ENCODE measurements at places on chromosomes 5 and 9. TPM values are rescaled to one million over a fixed set of nuclear protein-coding genes. Genes with fewer than 3 reads are reported as not detected.
A peak's percentile ranks its signal among the peaks of the same experiment; 100 is the strongest.

CTNND2 gene
- 0.30 TPM for polyA plus RNA-seq

- no peak for DNase-seq
These were observed 46.4 kb downstream of the SEMA5A start for GRCh38 chr5:9499498-9499876.

DNA sequence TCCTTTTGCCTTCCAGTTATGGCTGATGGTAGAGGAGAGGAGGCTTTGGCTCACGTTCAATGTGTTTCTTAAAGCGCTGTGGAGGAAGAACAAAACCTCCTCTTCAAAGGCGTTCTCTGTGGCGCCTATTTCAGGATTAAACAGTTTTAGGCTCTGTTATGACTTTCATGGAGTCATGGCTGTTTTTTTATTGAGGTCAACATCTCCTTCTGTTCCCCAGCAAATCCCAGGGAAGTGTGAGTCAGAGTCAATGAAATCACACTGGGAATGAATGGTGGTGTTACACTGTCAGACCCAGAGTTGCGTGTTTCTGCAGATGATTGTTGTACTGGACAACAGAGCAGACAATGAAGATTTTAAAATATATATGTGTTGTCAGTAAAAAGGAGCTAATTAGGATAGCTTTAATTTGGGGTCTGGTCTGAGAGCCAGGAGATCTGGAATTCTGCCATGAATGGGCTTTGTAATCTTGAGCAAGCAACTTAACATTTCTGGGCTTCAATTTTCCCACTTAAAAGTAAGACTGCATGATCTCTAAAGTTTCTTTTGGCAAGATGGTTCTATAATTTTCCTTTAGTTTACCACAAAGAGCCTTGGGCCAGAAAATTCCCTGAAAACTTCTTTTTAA is 240.7 kb downstream of the CSNK1G3 start:
- DNase-seq = no peak

PCDHB11 gene
- 0.53 TPM for polyA plus RNA-seq

SLC24A2 gene
- not detected for polyA plus RNA-seq

DNA sequence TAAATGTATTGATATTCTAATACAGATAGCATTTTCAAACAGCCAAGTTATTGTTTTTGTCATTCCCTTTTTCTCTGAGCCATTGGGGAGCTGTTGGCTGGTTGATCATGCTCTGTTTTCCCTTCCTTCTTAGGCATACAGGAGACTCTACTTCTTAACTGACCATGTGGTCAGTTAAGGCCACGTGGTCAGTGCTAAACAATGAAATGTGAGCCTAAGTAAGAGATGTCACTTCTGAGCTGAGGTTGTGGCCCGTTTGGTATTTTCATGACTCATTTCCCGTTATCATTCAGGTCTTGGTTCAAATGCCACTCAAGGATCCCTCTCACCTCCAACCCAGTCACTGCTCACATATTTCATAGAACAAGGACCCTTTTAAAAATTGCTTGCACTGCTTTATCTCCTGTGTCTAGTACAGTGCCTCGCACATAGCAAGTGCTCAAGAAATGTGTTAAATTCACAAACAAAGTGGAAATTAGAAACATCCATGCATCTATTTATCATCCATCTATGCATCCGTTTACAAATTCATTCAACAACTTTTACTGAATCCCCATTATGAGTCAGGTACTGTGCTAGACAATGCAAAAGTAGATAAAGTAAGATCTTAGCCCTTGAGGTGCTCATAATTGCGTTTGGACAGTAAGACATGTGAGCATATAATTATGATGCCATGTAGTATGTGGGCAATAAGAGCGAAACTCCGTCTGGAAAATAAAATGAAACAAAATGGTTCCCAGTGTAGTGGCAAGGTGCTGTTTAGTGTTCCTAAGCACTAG is 50.7 kb downstream of the ARRDC3 start:
- no peak for DNase-seq

TMEFF1 gene
- polyA plus RNA-seq = 0.01 TPM

DNA sequence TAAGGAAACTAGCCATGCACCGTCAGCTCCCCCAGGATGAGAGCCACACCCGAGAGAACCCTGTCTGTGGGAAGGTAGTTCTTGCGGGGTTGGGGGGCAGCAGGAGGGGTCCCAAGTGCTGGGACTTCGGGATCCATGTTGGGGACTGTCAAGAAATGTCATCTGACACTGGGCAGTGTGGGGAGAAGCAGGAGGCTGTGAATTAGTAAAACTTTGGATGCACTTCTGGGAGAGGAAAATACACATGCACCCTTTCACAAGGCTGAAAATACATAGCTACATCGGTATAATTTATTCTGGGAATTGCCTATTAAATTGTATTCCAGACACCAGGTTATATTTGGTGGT is 109.6 kb upstream of the RPS23 start:
- no peak for DNase-seq

- DNase-seq = peak; percentile 72
These were observed 2.8 kb upstream of the MYORG start for GRCh38 chr9:34379334-34380033.

PDLIM4 gene
- 8.3 TPM for polyA plus RNA-seq

CDH6 gene
- 2.2 TPM for polyA plus RNA-seq

DNA sequence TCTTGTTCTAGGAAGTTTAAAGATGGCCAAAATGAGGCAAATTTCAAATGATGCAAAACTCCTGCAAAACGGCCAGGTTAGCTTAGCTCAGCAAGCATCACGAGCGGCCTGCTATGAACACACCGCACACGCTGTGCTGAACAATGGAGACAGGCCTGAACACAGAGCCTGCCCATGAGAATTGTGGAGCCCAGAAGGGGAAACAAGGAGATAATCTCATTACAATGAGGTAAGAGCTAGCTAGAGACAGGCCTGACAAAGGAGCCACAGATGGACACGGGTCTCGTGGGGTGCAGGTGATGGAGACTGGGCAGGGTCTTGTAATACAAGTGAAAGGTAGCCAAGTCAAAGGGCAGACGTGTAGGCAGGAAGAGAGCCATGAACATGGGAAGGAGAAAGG is 50.2 kb downstream of the PSMB7 start:
- no peak for DNase-seq

Measured in lung (tissue), 17 donors.